Gastrocnemius medialis (tissue), 4 donors: ENCODE measurements at places on chromosomes 2 and 18. TPM values are rescaled to one million over a fixed set of nuclear protein-coding genes. Genes with fewer than 3 reads are reported as not detected.

DNA sequence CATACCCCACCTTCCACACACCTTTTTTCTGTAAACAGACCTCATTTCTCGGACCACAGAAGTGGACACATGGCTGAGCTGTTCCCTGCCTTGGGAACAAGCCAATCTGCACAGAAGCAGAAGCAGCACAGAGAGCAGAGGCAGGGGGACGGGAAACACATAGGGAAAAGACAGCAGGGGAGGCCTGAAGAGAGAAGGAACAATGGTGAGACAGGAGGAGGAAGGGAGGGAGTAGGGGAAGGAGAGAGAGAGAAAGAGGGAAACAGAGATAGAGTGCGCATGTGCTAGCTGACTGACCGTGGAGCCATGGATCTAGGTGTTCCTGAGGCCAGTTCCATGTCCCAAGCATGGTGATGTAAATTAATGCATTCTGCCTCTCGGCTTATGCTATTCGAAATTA, 119.7 kb downstream of the NOL10 start:
- no peak overlapping the region for H3K4me3 ChIP-seq
- peak overlapping the region; percentile 38 for H3K27ac ChIP-seq
- no peaks in the 10 kb centered on the region for H3K36me3 ChIP-seq
- DNase-seq = no peak
- no peaks in the 10 kb centered on the region for H3K27me3 ChIP-seq

GRCh38 chr2:16294791-16295190, 354.4 kb downstream of the MYCN start:
- no peaks in the 10 kb centered on the region for H3K27me3 ChIP-seq
- no peak overlapping the region for H3K27ac ChIP-seq
- no peaks in the 10 kb centered on the region for H3K36me3 ChIP-seq
- H3K4me3 ChIP-seq = no peak overlapping the region
- no peak for DNase-seq
- H3K4me1 ChIP-seq = no peaks in the 10 kb centered on the region

- H3K27me3 ChIP-seq = no peaks in the 10 kb centered on the region
- H3K36me3 ChIP-seq = no peaks in the 10 kb centered on the region
- no peaks in the 10 kb centered on the region for H3K4me1 ChIP-seq
- no peak overlapping the region for H3K27ac ChIP-seq
- H3K4me3 ChIP-seq = no peak overlapping the region
Observed at GRCh38 chr18:59743566-59743965, 46.3 kb upstream of the CCBE1 start.

GRCh38 chr2:187554011-187554703, at the start of gene TFPI:
Gene TFPI (minus strand): TSS chr2:187554435. CDS start chr2:187503768, 50,667 bp downstream.
- H3K27ac ChIP-seq = peak within 1 kb of the TSS; percentile 80
- DNase-seq = peak; percentile 37
- H3K4me1 ChIP-seq = peaks cover 5% of the 10 kb centered on the region
- H3K4me3 ChIP-seq = peak within 1 kb of the TSS; percentile 57
- H3K36me3 ChIP-seq = no peaks in the 10 kb centered on the region

The CFAP210 gene
- not detected for total RNA-seq
